ENCODE measurements at places on chromosomes 2 and 18.
A peak's percentile ranks its signal among the peaks of the same experiment; 100 is the strongest.

- no peak for DNase-seq
These were observed 22.1 kb upstream of the SERTAD2 start for GRCh38 chr2:64675860-64676259.

DNA sequence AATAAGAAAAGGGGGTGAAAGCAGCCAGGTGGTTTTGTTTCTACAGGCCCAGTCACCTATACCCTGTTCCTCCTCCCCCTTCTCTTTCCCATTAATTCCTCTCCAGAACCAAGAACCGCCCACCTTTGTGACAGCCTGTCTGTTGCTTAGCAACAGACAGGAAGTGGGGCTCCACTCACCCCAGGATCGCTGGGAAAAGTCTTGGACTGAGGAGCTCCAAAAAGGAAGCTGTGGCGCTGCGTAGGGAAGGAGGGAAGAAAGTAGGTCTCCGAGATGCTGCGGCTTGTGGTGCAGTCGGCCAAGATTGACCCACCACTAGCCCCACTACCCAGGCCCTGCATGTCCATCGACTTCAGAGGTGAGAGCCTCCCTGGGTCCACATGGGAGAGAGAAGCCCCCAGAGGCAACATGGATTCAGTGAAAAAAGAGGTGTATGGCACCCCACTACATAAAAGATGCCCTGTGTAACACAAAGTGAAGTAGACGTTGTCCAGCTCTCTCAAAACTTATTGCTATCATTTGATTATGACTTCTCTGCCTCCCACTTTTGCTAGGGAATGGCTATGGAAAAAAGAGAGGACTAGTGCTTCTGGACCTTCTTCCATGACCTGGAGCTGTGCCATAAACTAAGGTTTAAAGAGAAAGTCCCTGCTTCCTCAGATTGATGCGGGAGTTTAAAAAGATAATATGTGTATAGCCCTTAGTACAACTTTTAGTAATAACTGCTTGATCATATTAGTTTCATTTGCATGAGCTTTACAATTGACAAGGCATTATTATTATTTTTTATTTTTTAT lies at the start of gene FER1L5:
FER1L5 (plus strand) TSS at position 201 of the 797 bp plus-strand sequence; CDS start at position 274, 73 bp downstream.
- no peak for DNase-seq

DNA sequence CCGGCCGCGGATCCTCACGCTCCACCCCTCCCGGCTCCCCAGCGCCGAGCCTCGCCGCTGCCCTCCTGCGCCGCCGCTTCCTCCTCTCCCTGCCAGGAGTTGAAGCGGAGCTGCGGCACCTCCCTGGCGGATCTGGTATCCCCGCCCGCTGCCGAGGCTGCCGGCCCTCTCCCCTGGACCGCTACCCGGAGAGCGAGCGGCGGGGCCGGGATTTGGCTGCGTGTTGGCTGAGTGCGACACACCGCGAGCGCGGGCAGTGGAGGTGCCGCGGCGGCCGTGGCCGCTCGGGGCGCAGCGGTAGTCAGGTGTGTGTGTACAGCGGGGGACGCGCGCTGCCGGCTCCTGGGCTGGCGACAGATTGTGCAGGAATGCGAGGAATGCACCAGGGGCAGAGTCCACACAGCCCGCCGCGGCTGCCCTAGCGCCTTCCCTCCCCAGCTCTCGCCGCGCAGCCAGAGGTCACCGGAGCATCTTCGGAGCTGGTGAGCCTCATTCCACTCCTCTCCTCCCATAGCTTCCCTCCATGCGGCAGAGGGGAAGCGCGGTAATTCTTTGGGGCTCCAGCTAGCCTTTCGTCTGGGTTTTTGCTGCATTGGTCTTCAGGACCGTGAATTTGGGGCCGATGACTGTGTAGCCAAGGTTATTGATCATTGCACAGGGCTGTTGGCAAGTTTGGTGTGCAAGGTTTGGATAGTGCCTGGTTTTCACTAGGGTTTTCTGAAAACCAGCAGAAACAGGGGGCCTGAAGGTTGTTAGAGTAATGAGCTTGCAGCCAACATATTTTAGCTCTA lies 1.3 kb downstream of the PKP4 start:
- DNase-seq, result peak; percentile 66

- no peak for DNase-seq
These were observed 205.1 kb downstream of the TNS1 start for GRCh38 chr2:217797661-217798069.

DNA sequence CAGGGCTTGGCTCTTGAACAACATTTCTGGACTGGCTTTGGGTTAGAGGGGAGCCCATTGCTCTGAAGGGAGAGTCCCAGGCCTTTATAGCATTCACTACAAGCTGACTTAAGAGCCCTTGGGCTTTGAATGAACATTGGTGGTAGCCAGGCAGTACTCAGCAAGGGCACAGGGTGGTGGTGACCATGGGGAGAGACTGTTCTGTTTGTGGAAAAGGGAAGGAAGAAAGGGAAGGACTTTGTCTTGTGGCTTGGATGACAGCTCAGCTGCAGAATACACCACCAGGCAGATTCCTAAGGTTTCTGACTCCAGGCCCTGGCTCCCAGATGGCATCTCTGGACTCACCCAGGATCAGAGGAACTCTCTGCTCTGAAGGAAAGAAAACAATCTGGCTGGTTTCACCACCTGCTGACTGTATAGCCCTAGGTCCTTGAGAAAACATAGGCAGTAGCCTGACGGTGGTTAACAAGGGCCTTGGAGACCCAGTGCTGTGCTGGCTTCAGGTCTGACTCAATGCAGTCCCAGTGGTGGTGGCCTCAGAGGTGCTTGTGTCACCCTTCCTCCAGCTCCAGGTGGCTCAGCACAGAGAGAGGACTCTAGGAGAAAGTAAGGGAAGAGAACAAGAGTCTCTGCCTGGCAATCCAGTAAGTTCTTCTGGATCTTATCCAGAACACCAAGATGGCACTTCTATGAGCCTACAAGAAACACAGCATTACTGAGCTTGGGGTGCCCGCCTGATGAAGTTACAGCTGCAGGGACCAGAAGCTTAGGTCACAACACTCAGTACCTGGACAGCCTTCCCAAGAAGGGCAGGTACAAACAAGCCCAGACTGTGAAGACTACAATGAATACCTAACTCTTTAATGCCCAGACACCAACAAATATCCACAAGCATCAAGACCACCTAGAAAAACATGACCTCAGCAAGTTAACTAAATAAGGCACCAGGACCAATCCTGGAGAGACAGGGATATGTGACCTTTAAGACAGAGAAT lies 16.4 kb upstream of the ABCB11 start:
- no peak for DNase-seq

DNA sequence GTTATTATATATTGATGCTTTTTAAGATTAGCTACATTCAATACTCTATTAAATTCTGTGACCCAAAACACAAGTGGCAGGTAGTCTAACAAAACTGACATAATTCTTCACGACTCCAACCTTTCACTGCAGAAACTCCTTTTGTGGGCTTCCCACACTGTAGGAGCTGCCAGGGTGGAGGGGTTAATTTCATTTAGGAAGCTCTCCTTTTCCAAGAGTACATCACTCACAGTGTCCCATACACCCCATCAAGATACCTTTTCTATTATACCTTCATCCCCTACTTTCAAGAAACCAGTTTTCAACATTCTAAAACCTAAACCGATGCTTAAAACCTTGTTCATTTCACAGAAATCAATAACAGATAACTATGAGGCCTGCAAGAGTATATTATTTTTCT lies 825 bp downstream of the THUMPD2 start:
- DNase-seq, result no peak

- no peak for DNase-seq
These were observed 17.3 kb downstream of the CHCHD5 start for GRCh38 chr2:112601754-112602153.

- DNase-seq, result no peak
These were observed 2.4 kb downstream of the RTKN start for GRCh38 chr2:74439373-74439772.

- no peak for DNase-seq
These were observed 155.1 kb downstream of the WDSUB1 start for GRCh38 chr2:159131267-159131913.

- DNase-seq, result no peak
These were observed 386.5 kb upstream of the DCC start for GRCh38 chr18:51953521-51953920.

GRCh38 chr2:217918308-217919024 lies 84.3 kb downstream of the TNS1 start:
- no peak for DNase-seq

GRCh38 chr2:97812931-97813330 lies 99.6 kb downstream of the ZAP70 start:
- DNase-seq, result no peak

GRCh38 chr18:76450452-76451395 lies 44.3 kb downstream of the ZNF516 start:
- no peak for DNase-seq

GRCh38 chr2:8243748-8244400 lies 438.0 kb upstream of the ID2 start:
- DNase-seq, result no peak

GRCh38 chr18:58268849-58269248 lies 224.8 kb downstream of the NEDD4L start:
- DNase-seq, result no peak

DNA sequence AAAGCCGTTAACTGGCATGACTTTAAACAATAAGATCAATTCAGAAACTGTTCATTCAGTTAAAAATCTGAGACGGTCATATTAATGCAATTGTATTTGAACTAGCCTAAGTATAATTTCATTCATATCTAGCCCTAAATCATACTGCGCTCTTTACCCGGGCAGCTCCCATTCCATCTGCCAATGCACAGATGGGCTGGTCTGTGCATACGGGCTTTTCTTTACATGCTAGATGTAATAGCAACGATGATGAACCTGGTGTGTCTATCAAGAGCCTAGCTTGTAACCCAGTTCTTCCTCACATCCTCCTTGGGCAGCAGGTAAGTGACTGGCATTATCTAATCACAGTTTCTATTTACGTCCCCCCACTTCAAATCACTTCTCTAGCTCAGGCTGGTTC lies 631.5 kb upstream of the KLHL29 start:
- no peak for DNase-seq

- DNase-seq, result no peak
These were observed 40.5 kb downstream of the ARHGEF4 start for GRCh38 chr2:130877258-130877657.

- no peak for DNase-seq
These were observed 137.6 kb downstream of the FSIP2 start for GRCh38 chr2:185876234-185876633.

DNA sequence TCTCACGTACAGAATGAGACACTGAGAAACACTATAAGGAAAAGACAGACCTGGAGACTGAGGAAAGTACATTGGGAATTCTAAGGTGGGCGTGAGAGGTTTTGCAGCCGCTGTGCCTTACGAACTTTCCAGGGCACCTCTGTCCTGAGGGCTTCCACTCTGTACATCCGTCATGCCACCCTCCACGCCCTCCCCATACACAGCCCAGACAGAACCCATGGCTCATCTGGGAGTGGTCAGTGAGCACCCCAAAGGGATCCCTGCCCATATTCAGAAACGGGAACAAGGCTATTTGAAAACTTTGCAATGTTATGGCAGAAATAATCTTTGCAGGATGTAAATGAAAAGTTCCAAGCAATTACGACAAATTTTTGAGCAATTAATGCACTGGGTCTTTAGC lies 95.4 kb upstream of the ZNF532 start:
- DNase-seq, result no peak

DNA sequence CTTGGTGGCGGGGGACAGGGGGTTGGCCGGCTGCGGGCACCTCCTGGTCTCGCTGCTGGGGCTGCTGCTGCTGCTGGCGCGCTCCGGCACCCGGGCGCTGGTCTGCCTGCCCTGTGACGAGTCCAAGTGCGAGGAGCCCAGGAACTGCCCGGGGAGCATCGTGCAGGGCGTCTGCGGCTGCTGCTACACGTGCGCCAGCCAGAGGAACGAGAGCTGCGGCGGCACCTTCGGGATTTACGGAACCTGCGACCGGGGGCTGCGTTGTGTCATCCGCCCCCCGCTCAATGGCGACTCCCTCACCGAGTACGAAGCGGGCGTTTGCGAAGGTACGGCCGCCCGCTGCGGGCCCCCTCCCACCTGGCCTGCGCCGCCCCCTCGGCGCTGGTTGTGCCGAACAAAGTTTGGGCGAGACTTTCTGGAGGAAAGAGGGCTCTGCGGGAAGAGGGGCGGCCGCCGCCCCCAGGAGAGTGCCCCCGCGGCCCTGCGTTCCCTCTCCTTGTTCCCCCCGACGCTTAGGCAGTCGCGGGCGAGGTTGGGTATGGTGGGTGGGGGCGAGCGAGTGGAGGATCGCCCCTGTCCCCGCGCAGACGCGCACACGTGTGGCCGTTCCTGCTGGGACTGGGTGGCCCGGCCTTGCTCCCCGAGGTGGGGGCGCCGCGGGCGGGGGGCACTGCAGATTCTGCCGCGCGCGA lies 866 bp downstream of the CRIM1 start:
- no peak for DNase-seq

DNA sequence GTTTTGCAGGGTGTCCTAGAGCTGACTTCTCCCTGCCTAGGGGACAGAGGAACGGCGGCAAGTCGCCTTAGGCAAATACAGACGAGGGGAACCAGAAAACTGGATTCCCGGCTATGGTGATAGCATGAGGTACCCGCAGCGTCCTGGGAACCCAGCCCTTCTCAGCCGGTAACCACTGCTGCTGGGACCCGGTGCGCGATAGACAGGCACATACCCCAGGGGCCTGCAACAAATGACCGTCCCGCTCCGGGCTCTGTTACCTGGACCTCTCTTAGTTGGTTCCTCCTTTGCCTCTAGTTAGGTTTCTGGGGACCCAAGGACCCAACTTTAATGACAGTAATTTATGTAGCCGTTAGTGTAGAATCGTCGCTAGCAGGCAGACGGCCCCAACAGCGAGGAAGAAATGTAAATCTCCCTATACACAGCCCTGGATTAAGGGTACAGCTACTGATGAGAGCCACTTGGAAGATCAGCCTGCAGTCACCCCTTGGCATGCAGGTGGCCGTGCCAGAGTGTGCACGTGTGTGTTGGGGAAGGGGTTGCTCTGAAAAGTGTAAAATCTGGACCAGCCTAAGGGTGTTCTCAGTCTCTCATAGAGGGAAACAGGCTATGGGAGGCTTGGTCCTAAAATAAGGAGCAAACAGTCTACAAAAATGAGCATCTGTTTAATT lies 819 bp upstream of the SERPINE2 start:
- DNase-seq, result no peak

GRCh38 chr2:188808947-188809355 lies 165.2 kb upstream of the COL3A1 start:
- no peak for DNase-seq

GRCh38 chr2:4995466-4995865 lies 696.7 kb upstream of the SOX11 start:
- no peak for DNase-seq

GRCh38 chr2:10169053-10169578 lies 46.6 kb downstream of the RRM2 start:
- DNase-seq, result no peak

GRCh38 chr2:157492189-157492773 lies 48.4 kb upstream of the CYTIP start:
- DNase-seq, result peak; percentile 48
